Stromal cell of bone marrow (primary cell): ENCODE measurements at places on chromosomes 4 and X.

- no peak for DNase-seq
These were observed 135.4 kb downstream of the GC start for GRCh38 chr4:71648448-71648847.

- DNase-seq: no peak
These were observed 30.7 kb downstream of the EREG start for GRCh38 chr4:74395633-74396032.

DNA sequence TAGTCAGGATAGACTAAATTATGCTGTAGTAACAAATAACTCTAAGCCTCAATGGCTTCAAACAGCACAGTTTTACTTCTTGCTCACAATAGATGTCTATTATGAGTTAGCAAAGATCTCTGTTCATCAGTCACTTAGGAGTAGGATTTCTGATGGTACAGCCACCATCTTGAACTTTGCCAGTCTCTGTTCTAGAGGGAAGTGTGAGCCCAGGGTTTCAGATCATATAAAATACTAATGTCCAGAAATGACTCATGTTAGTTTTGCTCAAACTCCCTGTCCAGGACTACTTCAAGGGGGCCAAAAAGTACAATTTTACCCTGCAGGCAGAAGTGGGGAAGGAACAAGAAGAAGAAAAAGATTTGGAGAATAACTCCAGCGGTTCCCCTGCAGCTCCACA is 77.1 kb upstream of the LSM6 start:
- DNase-seq: no peak

GRCh38 chrX:22575161-22575845 is 302.6 kb downstream of the CBLL2 start:
- peak; percentile 53 for DNase-seq

DNA sequence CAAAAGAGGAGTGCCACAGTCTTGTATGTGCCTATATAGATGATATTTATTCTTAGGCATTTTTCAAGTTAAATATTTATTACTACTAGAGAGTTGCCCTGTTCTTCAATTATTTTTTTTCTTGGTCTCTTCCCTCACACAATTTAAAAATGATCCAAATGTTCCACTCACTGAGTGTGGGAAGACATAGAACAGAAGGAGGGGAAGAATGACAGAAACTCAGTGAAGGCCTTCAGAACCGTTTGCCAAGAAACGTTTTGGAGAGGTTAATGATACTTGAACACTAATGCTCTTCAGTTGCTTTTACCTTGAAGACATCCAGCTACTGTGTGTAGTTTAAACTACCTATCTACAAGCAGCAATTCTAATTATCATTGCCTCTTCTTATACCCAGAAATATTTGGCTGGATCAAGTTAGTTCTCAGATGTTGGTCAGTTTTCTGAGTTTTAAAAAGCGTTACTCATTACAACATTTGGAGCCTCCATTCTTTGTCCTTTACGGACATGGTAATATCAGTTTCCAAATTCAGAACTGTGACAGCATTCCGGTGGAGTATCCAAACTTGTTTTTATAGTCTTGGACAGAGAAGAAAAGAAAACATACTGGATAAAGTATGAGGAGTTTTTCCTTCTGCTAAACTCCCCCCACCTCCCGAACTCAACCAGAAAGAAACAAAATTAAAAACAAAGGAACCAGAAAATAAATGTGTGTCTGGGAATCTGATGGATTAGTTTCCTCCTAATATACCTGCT is 389.7 kb downstream of the SPRY1 start:
- DNase-seq: no peak

GRCh38 chrX:77960567-77960966 is 8.9 kb downstream of the PGAM4 start:
- no peak for DNase-seq

DNA sequence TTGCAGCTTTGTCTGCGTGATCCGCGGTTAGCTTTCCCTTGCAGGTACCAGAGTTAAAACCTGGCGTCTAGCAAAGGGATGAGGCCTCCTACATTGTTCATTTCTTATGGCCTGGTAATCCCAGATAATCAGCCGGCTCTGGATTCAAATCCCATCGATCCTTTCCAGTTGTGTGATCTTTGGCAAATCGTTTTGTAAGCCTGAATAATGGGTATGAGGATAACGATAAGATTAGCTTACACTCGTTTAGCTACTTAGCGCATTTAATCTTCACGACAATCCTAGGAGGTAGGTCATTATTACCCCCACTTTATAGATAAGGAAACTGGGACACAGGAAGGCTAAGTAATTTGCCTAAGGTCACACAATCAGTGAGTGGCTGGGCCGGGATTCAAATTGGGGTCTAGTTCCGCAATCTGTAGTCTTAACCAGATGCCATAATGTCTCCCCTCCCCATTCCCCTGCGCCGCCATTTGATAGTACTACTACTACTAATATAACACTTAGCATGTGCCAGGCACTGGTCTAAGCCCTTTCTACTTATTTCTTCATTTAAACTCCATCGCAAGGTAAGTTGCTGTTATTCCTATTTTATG is 1.7 kb upstream of the UBA1 start:
- DNase-seq: no peak

- DNase-seq: peak; percentile 22
These were observed 35.7 kb upstream of the INTS6L start for GRCh38 chrX:135484641-135485289.

DNA sequence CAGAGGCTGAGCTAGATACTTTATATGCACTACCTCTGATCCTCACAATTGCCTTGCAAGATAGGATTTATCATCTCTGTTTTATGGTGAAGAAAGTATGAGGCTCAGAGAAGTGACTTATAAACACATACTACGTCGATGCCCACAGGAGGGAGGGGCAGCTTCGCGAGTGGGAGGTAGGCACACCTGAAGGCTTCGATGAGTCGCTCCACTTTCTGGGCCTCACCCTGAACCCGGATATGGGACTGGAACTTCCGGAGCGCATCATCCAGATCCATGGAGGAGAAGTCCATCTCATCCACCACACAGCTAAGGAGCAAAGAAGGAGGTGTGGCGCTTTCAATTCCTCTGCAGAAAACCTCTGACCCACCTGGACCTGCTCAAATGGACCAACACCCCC is 22.9 kb upstream of the KDM5C start:
- no peak for DNase-seq

DNA sequence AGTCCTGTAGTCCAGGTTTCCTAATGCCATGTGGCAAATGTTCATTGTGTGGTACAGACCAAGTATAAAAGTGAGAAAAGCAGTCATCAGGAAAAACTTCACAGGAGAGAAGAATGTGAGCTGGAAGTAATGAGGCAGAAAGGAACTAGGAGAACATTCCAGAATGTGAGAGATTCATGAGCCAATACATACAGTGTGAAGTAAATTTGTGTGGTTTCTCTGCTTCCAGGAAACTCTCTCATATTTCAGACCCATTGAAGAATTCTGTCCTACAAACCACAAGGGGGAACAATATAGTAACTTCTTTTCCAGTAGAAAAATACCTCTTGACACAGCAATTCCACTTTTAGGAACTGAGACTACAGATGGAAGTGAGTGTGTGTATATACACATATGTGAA is 136.5 kb downstream of the RNF150 start:
- peak; percentile 36 for DNase-seq

- peak; percentile 75 for DNase-seq
These were observed 426.4 kb upstream of the RPS6KA3 start for GRCh38 chrX:20693078-20693477.

- no peak for DNase-seq
These were observed 1670.4 kb upstream of the AGA start for GRCh38 chr4:179112441-179113170.

DNA sequence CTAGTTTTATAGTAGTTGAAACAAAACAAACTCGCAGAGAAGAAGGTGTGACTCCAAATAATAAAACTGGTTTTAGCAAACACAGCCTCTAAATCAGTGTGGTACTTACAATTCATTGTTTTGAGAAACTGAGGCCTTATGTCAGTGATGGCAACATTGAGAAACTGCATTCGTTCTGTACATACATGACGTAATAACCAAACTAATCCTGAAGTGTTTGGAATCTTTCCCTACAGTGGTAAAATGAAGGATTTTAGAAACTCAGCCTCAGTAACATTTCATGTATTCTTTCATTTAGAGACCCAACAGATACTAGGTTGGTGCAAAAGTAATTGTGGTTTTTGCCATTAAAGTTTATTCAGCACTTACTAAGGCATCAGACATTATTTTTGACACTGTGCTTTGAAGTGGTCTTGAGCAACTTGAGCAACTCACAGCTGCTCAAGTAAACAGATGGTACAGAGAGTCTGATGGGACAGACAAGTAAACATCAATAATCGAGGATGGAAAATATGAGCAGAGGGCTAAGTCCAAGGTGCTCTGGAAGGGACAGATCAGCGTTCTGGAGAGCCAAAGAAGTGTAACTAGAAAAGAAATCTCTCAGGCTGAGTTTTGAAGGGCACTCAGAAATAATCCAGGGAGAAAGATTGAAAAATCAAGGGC is 390.8 kb upstream of the BOD1L1 start:
- DNase-seq: no peak

DNA sequence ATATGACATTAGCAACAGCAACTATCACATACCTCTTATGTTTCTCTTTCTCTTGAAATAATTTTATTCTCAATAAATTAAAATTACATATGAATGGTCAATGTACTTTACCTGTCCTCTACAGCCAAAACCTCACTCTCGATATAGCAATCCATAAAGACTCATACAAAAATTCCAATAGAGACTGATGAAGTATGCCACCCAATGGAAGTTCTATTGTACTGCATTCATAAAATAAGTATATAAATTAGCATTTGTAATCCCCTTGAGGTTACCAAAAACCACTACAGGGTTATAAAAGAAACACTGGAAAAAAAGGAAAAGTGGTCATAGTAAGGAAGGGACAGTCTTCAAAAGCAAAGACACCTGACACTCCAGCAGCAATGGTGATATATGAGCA is 32.8 kb downstream of the CLDN2 start:
- DNase-seq: no peak

DNA sequence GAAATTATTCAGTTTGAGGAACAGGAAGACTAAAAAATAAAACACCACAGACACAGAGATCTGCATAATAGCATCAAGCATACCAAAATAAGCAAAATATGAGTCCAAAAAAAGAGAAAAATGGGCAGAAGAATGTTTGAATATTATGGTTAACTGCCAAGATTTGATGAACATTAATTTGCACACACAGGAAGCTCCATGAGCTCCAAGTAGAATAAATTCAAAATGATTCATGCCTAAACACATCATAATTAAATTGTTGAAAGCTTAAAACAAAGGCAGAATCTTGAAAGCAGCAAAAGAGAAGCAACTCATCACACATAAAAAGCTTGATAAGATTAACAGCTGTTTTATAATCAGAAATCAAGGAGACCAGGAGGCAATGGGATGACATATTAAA is 156.6 kb upstream of the ARSJ start:
- no peak for DNase-seq

- no peak for DNase-seq
These were observed 56.9 kb upstream of the ADRA2C start for GRCh38 chr4:3709061-3709845.

DNA sequence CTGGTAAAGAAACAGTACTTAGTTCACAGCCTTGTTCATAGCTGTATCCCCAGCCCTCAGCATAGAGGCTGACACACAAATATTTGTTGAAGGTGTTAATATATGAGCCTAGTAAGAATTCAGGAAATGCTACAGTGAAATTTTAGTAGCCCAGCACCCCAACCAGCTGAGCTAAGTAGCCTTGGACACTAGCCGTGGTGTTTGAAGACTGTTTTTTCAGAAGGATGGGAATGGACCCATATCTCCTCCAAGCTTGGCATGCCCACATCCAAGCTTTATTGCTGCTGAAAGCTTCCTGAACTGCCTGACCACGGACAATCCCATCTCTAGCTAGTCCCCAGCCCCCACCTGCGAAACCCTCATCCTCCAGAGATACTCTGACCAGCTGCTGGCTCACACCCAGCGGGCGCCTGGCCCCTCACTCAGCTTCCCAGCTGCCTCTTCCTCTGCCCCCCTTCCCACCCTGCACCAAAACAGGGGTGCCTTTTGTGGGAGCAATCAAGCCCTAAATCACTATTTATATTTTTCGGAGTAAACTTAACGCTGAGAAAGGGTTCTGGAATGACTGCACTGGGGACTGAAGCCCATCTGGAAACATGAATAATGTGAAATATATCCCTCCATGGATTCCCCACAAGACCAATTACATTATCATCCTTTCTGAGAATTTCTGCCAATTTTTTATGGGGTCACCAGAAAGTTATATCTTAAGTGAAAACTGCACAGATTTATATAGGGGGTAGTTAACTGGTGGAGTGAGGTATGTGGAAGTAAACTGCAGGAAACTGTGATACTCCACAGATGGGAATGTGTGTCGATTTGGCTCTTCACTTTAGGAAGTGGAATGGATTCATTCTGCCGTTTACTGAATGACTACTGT is 41.1 kb upstream of the CBR4 start:
- DNase-seq: peak; percentile 14

GRCh38 chr4:1714303-1715001 is 2.3 kb upstream of the SLBP start:
- no peak for DNase-seq

- no peak for DNase-seq
These were observed 143.4 kb downstream of the CENPC start for GRCh38 chr4:67401902-67402301.

- no peak for DNase-seq
These were observed 63.6 kb downstream of the STARD8 start for GRCh38 chrX:68710870-68711576.

- no peak for DNase-seq
These were observed 249.0 kb downstream of the STK32B start for GRCh38 chr4:5300283-5300682.
